T-helper 17 cell (primary cell): ENCODE measurements at places on chromosomes 4 and X.

GRCh38 chr4:2418650-2419571 is at the start of gene CFAP99:
TSS of gene CFAP99 (plus strand) at chr4:2418955.
- DNase-seq = peak; percentile 99

GRCh38 chrX:19403696-19404095 is 60.0 kb downstream of the PDHA1 start:
- no peak for DNase-seq

GRCh38 chr4:183722731-183723560 is 63.9 kb downstream of the TRAPPC11 start:
- peak; percentile 35 for DNase-seq

DNA sequence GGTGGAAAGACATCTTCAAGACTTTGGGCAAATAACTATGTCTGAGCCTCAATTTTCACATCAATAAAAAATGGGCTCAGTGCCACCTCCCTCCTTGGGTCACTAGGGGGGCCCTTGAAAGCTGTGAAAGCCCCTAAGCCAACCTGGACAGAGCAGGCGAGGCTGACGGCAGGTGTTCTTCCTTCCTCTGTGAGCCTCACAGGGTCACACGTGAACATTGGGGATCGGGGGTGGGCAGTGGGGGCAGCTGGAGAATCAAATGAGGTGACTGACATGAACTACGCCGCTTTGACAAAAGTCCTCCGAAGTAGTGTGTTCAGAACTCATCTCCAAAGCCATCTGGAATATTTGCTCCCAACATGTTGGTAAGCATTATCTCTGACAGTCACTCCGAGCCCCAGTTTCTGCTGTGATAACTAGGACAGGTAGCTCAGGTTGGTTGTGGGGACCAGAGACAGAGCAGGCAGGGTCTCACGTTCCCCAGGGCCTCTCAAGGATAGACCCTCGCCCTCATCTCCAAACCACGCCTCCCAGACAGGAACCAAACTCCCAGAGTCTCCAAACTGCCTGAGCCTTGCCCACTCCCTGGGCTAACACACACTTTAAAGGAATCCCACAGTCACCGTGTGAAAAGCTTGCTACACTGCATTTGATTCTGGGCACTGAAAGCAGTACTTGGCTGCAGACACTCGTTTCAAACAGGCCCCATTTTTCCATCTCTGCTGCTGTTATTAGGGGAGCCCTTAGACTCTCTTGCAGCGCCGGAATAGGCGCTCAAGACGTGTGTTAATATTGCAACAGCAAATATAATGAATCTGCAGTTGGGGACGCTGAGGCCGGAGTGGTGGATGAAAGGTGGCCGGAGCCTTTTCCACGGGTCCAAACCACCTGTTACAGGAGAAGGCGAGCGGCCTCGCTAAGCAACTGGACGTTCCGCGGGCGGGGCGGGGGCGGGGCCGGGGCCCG is 717 bp upstream of the WFS1 start:
- no peak for DNase-seq

- no peak for DNase-seq
Observed at GRCh38 chr4:158756588-158756987, 12.2 kb upstream of the FNIP2 start.

DNA sequence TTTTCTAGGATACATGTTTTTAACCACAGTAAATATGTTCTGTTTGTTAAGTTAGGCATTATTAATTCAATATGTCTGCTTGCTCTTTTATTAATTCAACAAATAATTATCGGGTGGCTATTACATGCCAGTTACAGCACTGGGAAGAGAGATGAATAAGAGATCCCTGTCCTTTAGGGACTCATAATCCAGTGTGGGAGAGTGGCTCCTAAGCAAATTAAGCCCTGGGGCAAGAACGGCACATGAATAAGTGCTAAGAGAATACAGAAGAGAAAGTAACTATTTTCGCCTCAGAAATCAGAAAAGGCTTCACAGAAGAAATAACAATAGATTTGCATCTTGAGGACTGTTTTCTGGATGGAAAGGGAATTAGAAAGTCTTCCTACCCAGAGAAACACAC is 236.7 kb downstream of the NR3C2 start:
- DNase-seq = no peak

DNA sequence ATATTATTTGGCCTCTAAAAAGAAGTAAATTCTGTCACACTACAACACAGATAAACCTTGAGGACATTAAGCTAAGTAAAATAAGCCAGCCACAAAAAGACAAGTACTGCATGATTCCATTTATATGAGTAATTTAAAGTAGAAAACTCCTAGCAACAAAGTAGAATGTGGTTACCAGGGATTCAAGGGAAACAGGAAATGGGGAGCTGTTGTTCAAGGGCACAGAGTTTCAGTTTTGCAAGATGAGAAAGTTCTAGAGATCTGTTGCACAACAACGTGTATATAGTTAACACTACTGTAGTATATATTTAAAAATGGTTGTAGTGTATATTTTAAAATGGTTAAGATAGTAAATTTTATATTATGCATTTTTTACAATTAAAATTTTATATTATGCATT is 25.4 kb downstream of the SEC31A start:
- DNase-seq = no peak

DNA sequence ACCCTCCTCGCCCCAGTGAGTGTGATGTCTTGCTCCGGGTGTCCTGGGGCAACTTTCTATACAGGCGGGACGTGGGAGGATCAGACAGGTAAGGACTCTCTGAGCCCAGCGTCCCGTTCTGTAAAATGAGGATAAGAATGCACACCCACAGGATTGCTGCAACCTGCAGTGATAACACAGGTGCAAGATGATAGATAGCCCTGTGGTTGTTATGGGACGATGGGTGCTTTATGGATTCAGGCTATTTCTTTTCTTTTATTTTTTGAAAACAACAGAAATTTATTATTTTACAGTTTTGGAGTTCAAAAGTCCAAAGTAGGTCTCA is 28.6 kb downstream of the BEX3 start:
- no peak for DNase-seq

DNA sequence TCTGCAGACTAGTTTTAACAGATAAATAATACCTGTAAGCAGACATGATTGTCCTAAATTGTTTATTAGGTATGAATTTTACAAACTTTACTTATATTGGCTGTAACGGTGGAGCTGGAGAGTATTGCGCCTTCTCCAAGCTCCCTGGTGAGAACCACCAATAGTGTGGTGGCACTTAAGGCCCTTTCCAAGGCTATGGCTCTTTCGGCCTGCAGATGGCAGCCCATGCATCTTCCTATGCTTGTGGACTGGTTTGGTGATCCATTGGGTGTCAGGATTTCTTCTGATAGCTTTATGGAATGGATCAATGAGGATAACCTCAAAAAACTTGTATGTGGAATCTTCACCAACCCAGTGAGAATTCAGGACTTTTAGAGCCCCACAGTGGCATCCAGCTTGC is 7.8 kb downstream of the LARP1B start:
- no peak for DNase-seq

DNA sequence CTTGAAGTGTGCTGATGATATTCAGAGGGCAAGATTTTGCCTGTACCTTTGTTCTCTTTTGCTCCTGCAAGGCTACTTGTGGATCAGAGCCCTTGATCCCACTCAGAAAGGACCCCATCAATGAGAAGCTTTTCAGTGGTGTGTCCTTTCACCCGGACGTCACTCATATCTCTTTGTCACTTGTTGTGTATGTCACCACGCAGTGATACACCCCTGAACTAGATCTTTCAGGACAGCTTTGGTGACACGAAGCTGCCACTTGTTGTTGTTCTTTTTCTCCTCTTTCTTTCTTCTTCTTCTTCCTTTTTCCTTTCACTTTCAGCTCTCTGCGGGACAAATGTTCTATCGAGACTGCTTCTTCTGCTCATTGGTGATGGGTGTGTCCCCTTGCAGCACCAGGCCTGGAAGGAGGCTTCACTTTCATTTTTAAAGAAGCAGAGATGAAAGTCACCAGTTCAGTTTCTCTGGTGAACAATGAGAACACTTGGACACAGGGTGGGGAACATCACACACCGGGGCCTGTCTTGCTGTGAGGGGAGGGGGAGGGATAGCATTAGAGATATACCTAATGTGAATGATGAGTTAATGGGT is 83.6 kb downstream of the NBDY start:
- DNase-seq = no peak

- DNase-seq = no peak
Observed at GRCh38 chrX:13090339-13091110, 46.1 kb upstream of the FAM9C start.

GRCh38 chr4:17112292-17112659 is 213.8 kb upstream of the LDB2 start:
- DNase-seq = no peak

GRCh38 chr4:6892190-6892908 is 17.3 kb upstream of the TBC1D14 start:
- no peak for DNase-seq

- DNase-seq = no peak
Observed at GRCh38 chr4:147582386-147583060, 34.7 kb upstream of the TMEM184C start.

DNA sequence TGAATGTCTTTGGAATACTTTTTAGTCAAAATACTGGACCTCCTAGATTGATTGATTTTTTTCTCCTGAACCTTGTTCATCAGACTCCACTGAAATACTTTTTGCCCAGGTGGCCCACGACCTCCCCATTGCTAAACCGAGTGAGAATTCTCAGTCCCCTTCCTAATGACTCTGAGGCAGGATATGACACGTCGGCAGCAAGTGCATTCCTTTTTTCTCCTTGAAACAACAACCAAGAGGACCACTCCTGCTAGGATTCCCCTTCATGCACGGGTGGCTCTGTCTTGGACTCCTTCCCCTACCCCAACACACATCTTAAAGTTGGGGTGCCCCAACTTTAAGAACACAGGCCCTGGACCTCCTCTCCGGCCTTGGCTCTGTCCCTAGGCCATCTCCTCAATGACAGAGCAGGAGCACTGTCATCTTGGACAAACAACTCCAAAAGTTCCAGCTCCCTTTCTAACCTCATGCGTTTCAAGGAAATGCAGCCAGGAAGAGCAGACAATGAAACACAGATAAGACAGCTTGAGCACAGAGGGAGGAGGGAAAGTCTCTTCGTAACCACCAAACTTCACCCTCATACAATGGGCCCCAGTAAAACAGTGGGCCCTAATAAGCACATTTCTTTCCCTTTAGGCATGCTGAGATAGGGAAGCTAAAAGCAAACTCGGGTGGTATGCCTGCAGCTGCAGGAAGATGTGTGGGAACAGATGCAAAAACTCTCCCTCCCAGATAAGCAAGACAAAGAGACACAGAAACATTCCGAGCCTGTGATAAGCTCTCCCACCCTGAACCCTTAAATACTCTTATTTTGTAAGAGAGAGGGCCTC is 33.9 kb downstream of the ZBTB49 start:
- no peak for DNase-seq

- no peak for DNase-seq
Observed at GRCh38 chrX:68183612-68184214, 249.6 kb downstream of the OPHN1 start.

GRCh38 chr4:87732033-87732765 is 67.2 kb upstream of the IBSP start:
- no peak for DNase-seq
